T-helper 17 cell (primary cell): ENCODE measurements at places on chromosomes 1 and 21.

DNA sequence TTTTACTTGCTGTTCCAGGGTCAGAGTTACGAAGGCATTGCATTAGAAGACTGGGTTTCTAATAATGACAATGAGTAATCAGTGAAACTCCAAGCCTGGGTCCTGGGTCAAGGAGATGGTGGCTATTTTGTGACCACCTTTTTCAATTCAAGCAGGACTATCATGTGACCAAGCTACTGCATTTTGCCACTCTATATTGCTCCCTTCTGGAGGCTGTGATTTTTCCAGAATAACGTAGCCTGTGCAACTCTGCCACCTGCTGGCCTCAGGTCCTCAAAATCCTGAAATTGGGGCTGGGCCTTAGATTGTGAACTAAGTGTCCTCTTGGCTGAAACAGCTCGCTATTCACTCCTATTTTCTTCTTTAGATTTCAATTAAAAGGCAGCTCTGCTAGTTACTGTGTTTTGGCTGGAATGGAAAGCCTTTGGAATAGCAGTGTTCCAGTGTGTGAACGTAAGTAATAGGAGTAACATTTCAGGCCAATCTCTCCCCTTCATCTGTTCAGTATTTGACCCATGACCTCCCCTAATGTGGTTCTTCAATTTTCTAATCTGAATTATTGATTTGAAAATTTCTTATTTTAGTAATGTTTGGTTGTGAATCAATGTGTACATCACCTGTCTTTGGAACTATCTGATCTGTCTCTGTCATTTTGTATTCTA, 52.9 kb upstream of the CD46 start:
- no peak for DNase-seq

- no peak for DNase-seq
Measured at GRCh38 chr21:26842974-26843932, 2.0 kb downstream of the ADAMTS1 start.

DNA sequence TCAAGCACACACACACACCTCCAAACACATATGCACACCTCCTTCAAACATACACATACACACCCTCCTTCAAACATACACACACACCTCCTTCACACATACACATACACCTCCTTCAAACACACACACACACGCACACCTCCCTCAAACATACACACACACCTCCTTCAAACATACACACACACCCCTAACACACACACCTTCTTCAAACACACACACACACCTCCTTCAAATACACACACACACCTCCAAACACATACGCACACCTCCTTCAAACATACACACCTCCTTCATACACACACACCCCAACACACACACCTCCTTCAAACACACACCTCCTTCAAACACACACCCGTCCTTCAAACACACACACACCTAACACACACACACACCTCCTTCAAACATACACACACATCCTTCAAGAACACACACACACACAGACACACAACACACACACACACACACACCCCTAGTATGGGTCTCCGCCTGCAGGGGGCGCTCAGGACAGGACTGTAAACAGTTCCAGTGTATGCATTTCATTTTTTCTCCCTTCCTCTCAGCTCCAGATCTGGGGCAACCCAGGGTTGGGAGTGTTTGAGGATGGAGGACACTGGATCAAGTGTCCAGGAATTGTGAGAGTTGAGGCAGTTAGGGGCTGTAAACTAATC, 12.1 kb downstream of the LGR6 start:
- no peak for DNase-seq

DNA sequence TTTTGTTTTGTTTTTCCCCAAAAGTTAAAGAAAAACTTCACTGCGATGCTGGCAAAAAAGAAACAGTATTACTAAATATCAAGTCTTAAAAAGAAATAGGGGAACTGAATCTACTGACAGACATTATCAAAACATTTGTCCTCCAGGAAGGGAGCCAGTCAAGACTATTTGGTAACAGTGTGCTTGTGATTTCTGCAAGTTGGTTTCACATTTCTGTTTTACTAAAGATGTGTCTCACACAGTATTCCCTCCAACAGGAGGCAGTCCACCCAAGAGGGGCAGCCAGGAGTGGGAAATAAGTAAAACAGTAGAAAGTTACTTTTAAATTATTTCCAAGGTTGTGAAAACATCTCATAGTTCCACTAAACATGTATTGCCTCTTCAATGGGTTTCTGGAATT, 74.4 kb upstream of the SDC3 start:
- no peak for DNase-seq
